ENCODE measurements at places on chromosomes 5 and 9.

DNA sequence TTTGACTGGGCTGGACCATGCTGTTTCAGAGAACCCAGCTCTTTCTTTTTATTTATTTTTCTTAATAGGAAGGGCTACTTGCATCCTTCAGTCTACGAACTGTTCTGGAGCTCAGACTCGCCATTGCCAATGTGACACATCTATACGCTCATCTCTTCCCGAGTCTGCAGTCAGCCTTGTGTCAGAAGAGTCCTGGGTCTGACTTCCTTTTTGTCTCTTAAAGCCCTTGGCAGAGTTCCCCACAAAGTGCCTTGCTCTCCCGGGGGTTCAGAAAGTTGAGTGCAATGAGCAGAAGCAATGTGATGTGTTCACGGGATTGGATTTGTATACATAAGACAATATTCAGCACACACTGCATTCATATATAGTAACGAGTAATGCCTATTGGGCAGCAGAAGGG is 140.4 kb downstream of the ATPSCKMT start:
- DNase-seq: no peak

- DNase-seq: no peak
Measured at GRCh38 chr5:76500633-76501393, 97.7 kb downstream of the IQGAP2 start.

DNA sequence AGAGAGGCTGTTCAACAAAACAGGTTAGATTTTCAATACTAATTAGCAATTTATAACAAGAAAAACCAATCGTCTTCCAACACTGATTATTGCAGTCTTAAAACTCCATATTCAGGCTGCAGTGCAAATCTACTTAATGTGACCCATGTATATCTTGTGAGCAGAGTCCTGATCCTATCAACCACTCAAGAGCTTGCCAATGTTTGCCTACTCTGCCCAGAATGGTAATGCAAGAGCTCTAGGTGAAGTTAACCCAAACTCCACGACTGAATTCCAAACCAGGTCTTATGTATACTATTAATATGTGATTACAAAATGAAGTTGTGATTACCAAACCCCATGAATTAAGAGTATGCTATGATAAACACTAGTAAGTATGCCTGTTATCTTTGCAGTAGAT is 17.1 kb downstream of the EFNA5 start:
- DNase-seq: no peak

GRCh38 chr9:69757996-69758675 is 1.7 kb downstream of the PTAR1 start:
- no peak for DNase-seq

GRCh38 chr9:34437006-34437925 is 21.1 kb downstream of the FAM219A start:
- peak; percentile 52 for DNase-seq

- no peak for DNase-seq
Measured at GRCh38 chr5:93676704-93677103, 64.7 kb downstream of the POU5F2 start.

- DNase-seq: no peak
Measured at GRCh38 chr5:164824671-164825070, 1319.3 kb downstream of the MAT2B start.

DNA sequence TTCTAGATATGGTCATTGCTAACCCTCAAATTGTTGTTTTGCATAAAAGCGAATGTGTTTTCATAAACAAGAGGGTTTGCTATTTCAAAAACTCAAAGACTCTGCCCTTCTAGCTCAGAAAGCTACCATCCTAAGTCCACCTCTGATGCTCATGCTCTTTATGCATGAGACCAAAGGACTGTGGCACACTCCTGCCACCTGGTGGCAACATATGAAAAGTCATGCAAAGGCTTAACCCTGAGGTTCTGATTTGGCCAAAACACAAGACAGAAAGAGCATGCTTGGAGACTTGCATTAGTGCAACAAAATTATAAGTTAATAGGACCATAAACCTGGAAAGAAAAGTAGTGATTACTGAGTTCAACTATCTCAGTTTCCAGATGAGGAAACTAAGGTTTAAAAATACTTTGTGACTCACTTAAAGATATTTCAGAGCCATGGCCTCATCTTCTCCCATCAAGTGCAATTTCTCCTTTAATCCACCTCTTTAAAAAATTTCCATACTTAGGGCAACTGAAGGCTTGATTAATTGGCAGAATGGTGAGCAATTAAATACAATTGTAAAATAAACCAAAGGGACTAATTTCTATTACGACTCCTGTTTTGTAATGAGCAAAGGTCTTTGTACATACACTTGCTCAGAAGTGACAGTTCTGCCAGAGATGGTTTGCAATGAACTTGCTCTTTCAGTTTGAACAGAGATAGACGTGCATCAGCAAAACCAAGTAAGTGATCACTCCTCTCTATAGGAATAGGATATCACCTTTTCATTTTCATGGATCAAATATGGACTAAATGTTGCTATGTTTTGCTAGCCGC is 110.7 kb upstream of the RAD23B start:
- peak; percentile 51 for DNase-seq

GRCh38 chr5:100647461-100648230 is 112.5 kb downstream of the FAM174A start:
- no peak for DNase-seq
